Activated T-helper 1 cell treated with anti-CD3 and anti-CD28 coated beads, Interleukin-2, amount 50 U/mL, for 16 hours (primary cell): ENCODE measurements at places on chromosomes 13 and 19.

GRCh38 chr13:22931576-22931975 is 249.2 kb upstream of the SGCG start:
- no peak for DNase-seq

DNA sequence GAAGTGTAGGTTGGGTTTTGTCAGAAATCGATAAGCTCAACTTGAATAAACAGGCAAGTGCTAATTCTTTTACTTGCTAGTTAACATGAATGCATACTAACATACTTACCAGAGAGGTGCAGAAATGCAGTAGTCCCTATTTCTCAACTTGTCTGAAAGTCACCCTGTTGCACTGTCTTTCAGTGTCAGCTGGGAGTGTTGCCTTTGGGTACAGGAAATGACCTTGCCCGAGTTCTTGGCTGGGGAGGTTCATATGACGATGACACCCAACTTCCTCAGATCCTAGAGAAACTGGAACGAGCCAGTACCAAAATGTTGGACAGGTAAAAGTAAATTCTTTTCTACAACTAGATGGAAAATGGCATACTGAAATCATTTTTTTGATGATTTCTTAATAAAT is 103.5 kb upstream of the AKAP11 start:
- no peak for DNase-seq

- DNase-seq, result no peak
These were observed 24.7 kb downstream of the URI1 start for GRCh38 chr19:29966588-29967249.

GRCh38 chr19:29620931-29621351 is 14.9 kb downstream of the POP4 start:
- DNase-seq, result no peak

GRCh38 chr13:32941368-32941767 is 74.9 kb upstream of the KL start:
- no peak for DNase-seq

- DNase-seq, result no peak
These were observed 7.0 kb upstream of the PLA2G4C start for GRCh38 chr19:48117515-48118130.

GRCh38 chr13:46386392-46387063 is 524 bp downstream of the RUBCNL start:
- no peak for DNase-seq

GRCh38 chr19:14467816-14468215 is 7.3 kb downstream of the PTGER1 start:
- no peak for DNase-seq

DNA sequence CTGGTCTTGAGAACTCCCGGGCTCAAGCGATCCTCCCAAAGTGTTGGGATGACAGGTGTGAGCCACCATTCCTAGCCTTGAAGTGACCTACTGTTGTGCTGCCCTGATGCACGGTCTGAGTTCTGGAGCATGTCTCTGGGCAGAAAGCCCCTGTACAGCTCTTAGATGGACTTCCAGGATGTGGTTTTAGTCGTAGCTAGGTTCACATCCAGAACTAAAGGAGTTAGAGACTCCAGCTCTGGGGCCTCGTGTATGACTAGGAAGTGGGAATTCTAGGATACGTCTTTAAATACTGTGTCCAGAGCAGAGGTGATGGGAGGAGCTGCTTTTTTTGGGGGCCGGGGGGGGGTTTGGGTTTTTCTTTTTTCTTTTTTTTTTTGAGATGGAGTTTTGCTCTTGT is 12.2 kb downstream of the UPF1 start:
- no peak for DNase-seq

GRCh38 chr13:34430294-34430693 is 511.8 kb upstream of the NBEA start:
- DNase-seq, result no peak

GRCh38 chr19:43984687-43985000 is 656 bp downstream of the ZNF155 start:
- DNase-seq, result no peak

- DNase-seq, result no peak
These were observed 839.4 kb downstream of the SLITRK6 start for GRCh38 chr13:84959818-84960217.

GRCh38 chr13:84745051-84745551 is 862.8 kb upstream of the SLITRK1 start:
- no peak for DNase-seq

GRCh38 chr13:91539286-91540157 is 141.1 kb downstream of the GPC5 start:
- DNase-seq, result no peak
